RWPE2 (cell line): ENCODE measurements at places on chromosomes 5 and 9.
A peak's percentile ranks its signal among the peaks of the same experiment; 100 is the strongest.

GRCh38 chr9:114450833-114451706, 54.2 kb downstream of the WHRN start:
- DNase-seq: no peak

GRCh38 chr5:111238431-111239225, 14.4 kb downstream of the CAMK4 start:
- DNase-seq: no peak

DNA sequence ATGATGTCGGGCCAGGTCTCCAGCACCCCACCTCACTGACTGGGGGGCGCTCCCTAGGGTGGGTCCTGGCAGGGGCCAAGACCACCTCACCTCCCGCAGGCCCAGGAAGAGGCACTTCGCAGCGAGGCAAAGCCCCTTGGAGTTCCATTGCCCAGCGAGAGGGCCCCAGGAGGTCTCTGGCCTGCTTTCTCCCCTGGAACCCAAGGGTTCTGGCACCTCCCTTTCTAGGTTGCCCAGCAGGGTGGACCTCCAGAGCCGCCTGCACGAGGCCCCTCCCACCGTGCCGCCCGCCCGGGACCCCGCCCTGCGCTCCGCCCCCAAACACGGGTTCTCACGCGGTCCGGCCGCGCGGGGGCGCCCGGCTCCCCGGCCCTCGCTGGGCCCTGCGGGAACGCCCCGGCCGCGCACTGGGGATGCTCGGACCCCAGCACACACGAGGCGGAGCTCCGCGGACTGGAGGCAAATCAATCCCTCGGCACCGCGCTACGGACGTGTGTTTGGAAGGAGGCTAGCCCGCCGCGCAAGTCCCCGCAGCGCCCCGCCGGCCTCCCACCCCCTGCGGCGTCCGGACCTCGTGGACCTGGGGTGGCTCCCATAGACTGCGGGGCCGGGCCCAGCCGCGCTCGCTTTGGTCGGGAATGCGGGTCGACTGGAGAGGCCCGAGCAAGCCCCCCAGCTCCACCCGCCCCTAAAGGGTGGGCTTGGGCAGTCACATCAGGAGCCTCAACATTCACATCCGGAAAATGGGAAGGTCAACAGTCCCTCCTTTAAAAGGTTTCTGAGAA, 99.5 kb upstream of the LMX1B start:
- no peak for DNase-seq

GRCh38 chr9:101485924-101486692, 47.5 kb upstream of the RNF20 start:
- DNase-seq: no peak

- no peak for DNase-seq
Observed at GRCh38 chr9:97744710-97745708, 47.9 kb upstream of the XPA start.

- no peak for DNase-seq
Observed at GRCh38 chr5:154319736-154320135, 126.1 kb upstream of the SAP30L start.

- DNase-seq: no peak
Observed at GRCh38 chr5:57193757-57194413, 20.0 kb downstream of the GPBP1 start.

DNA sequence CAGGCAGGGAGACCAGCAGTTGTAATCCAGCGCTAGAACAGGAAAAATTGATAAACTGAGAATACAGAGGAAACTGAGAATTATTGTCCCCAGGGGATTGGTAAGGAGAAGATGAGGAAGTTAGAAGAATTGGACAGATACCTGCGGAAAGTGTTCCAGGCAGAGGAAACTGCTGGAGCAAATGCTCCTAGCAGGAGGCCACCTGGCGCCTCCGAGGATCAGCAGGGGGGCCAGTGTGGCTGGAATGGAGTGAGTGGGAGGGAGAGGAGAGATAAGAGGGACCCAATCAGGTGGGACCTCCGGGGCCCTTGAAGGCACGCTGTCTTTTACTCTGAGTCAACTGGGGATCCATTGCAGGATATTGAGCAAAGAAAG, 695 bp upstream of the ANXA6 start:
- DNase-seq: no peak

DNA sequence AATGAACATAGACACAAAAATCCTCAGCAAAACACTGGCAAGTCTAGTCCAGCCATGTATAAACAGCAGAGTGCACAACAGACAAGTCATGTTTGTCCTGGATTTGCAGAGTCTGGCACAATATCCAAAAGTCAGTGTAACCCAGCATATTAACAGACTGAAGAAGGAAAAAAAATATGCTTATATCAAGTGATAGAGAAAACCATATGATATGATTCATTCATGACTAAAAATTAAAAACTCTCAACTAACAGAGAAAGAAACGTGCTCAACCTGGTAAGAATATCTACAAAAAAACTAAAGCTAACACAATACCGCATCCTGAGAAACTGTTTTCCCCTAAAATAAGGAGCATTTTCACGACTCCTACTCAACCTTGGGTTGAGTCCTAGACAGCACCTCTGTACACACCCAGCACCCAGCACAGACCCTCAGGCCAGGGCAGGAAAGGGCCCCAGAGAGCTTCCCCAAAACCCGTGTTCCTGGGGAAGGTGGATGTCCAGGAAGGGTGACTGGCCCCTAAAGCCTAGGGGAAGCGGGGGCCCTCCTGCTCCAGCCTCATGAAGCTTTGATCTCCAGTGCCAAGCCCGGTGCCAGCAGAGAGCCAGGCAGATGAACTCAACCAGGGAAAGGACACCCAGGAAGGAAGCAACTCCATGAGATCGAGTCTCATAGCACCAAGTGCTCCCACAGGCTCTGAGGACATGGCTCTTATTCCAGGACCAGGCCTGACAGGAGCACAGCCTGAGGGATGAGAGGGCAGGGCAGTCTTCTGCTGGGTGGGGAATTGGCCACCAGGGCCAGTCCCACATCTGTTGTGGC, 38.9 kb downstream of the ADAMTS2 start:
- DNase-seq: peak; percentile 39

GRCh38 chr5:34976347-34976746, 47.0 kb downstream of the DNAJC21 start:
- no peak for DNase-seq

- DNase-seq: no peak
Observed at GRCh38 chr9:70260007-70260443, 1.2 kb downstream of the SMC5 start.

GRCh38 chr5:119340597-119341218, 15.1 kb upstream of the TNFAIP8 start:
- DNase-seq: no peak

GRCh38 chr5:123171259-123171658, 82.2 kb downstream of the PRDM6 start:
- DNase-seq: no peak

- no peak for DNase-seq
Observed at GRCh38 chr5:165620394-165620793, 2115.0 kb downstream of the MAT2B start.

- DNase-seq: no peak
Observed at GRCh38 chr5:151147033-151147432, 10.5 kb downstream of the ANXA6 start.

DNA sequence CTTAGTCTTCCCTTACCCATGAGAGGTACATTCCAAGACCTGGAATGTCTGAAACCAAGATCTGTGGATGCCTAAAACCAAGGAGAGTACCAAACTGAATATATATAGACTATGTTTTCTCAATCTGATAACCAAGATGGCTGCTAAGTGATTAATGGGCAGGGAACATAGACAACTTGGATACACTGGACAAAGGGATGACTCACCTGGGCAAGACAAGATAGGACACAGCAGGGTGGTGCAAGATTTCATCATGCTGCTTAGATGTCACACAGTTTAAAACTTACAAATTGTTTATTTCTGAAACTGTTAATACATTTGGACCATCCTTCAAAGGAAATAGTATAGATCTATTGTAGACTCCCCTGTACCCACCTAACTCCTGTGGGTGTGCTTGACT, 130.9 kb downstream of the HTR1A start:
- DNase-seq: no peak

DNA sequence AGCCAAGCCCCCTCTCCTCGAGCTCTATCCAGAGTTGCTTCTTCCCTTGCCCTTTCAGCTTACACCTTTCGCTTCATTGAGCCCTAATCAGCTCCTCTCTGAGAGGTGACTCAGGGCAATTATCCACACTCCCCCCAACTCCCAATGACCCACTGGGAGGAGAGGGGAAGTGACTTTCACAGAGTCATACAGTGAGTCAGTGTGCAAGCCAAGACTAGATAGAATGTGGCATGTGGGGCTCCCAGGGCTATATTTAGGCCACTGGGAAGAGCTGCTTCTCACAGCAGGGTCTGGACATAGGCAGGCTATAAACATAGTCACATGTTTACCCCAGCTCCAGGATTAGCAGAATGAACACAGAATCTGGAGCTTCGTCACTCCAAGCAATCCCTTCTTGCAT, 57.4 kb downstream of the NRG2 start:
- DNase-seq: peak; percentile 88

GRCh38 chr9:76027416-76027815, 136.9 kb downstream of the PCSK5 start:
- no peak for DNase-seq

GRCh38 chr5:45376417-45376816, 319.8 kb downstream of the HCN1 start:
- DNase-seq: no peak

GRCh38 chr9:77455312-77455927, 192.7 kb downstream of the GNA14 start:
- no peak for DNase-seq

GRCh38 chr9:127470662-127471061, 19.4 kb downstream of the LRSAM1 start:
- no peak for DNase-seq

DNA sequence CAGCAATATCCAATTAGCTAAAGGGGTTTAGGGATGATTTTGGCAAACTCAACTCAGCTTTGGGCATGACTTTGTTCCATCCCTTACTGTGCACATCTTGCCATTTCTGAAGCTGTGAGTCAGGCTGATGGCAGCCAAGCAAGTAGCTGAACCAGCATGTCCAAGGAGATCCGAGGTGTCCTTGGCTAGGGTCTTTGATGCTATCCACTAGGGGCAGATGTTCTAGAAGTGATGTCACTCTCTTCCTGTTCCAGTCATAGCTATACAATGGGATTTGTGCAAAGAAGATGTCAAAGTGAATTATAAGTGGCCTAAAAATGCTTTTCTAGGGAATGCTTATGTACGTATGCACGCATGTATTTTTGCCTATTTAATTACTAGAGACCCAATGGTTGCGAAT, 160.8 kb upstream of the PAPPA start:
- DNase-seq: no peak

- DNase-seq: no peak
Observed at GRCh38 chr9:111094433-111094924, 56.2 kb upstream of the LPAR1 start.

DNA sequence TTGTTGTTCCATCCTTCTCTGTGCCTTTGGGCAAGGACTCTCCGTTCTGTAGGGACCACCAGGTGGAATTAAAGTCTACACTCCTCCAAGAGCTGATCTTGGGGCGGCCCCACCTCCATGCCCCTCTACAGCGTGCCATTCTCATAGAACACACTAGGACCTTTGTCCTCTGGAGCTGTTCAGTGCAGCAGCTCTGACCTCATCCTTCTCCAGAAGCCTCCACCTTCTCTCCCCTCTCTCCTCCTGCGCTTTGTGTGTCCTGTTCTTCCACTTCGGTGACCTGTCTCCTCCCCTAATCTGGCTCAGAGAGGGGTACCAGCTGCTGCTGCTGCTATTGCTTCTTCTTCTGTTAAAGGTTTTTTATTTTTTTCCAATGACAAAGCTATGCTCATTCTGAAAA, 1.8 kb upstream of the MACROH2A1 start:
- no peak for DNase-seq

- no peak for DNase-seq
Observed at GRCh38 chr5:71701407-71701806, 17.7 kb upstream of the CARTPT start.

DNA sequence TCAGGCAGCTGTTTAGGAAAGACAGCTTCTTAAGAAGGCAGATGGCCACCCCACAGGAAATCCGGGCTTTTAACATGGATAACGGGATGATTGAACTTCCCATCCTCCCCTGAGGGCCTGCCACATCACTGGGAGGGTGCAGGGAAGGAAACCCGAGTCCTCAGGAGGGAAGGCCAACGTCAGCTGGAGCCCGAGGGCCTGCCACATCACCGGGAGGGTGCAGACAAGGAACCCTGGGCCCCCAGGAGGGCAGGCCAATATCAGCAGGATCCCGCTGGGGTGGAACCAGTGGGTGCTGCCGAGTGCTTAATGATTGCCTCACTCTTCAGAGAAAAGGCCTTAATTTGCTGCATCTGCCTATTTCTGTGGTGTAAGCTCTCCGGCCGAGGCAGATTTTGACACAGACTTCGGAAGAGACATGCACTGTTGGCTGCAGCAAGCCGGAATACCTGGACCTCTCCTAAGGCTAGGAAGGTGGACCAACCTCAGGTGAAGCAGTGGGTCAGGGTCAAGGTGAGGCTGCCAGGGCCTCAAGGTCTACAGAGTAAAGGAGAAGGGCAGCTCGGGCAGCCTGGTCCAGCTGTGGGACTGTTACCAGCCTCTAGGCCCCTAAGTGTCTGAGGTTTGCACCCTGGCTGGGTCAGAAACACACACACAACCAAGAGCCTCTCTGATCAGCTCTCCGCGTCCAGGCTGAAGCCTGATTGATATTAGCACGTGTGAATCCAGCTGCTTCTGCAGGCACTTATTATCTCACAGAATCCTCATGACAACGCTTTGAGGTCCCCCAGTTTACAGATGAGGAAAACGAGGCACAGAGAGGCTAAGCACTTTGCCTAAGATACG, 14.8 kb upstream of the COL5A1 start:
- peak; percentile 59 for DNase-seq

DNA sequence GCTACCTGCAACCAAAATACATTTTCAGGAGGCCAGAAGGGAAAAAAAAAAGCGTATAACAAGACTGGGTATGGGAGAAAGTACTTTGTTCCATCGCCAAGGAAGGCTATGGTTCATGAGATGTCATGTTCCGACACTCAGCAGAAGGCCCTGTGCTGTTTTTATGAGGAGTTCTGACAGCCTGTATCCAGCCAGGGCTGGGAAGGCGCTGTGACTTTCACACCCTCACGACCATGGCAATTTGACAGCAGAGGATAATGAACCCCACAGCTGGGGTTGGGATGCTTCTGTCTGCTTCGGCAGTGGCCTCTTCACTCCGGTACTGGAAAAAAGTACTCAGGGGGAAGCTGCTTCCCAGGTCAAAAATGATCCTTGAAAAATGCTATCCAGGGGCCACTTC, 154.4 kb downstream of the PRELID2 start:
- no peak for DNase-seq

DNA sequence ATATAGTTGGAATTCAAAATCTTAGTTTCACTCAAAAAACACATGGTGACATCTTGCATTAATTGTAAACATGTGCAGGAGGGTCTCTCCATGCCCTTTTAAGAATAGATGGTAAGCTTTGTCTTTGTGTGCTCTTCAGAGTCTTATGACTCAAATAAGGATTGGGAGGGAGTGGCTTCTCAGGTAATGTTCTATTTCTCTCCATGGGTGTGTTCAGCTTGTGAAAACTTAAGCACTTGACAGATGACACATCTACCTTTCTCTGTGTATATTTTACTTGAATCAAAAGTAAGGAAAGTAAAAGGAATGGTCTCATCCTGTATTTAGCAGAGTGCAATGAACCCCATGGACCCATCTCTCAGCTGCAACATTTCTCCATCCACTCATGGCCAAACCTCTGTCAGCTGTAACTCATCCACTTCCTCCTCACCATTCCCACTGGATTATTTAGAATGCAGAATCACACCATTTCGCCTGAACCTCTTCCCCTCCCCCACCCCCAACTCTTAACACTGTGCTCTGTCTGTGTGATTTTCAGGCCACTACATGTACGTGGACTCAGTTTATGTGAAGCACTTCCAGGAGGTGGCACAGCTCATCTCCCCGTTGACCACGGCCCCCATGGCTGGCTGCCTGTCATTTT, 82.1 kb downstream of the MAMDC2 start:
- DNase-seq: no peak

GRCh38 chr5:169768416-169768815, 131.3 kb downstream of the DOCK2 start:
- no peak for DNase-seq
